Activated T-cell treated with anti-CD3 and anti-CD28 coated beads for 48 hours (primary cell): ENCODE measurements at places on chromosomes 1 and 21.

DNA sequence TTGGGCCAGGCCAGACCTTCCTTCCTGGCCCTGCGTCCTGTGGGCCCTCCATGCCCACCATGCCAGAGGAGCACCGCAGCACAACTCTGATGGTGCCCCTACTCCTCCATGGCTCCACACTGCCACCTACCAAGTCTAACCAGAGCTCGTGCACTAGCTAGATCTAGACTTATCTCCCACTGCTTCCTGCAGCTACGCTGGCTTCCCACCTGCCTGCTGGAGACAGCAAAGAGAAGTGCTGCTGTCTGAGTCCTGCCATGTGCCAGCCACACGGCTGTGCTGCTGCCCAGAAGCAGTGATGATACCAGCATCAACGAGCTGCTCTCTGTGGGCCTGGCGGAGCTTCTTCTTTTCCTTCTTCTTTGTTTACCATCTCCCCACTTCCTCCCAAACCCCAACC is 4.5 kb downstream of the GUCA2B start:
- DNase-seq, result no peak

DNA sequence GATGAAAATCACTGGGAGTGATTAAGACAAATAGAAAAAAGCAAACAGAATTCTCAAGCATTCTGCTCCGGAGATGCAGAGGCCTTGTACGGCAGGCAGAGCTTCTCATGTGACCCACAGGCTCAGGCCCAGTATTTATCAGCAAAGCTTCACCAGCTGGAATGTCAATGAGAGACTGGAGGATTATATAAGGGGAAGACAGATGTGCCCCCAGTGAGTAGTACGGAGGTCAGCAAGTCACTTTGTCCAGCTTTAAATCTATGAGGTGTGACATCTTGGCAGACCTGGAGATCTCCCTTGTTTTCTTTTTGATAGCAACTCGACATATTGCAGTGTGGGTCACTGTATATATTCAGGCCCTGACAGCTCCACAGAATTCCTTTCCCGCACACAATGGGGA is 106.8 kb downstream of the HHIPL2 start:
- no peak for DNase-seq

- no peak for DNase-seq
Measured at GRCh38 chr1:12244078-12244477, 14.2 kb downstream of the VPS13D start.

DNA sequence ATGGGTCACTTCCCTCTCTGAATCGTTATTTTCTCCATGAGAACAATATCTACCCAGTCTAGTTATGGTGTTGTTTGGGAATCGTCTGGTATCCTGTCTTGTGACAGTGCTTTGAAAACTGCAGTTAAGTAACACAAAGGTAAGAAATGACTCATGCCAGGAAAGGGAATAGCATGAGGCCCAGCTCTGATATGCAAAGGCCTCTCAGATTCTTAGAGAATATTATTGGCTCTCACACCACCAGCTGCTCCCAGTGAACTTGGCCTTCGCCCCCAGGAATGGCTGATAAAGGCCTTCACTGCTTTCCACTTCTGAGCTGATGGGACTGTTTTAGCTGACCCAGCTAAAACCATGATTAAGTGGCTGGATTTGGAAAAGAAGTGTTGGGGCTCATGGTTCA is 27.1 kb downstream of the NEK2 start:
- no peak for DNase-seq

DNA sequence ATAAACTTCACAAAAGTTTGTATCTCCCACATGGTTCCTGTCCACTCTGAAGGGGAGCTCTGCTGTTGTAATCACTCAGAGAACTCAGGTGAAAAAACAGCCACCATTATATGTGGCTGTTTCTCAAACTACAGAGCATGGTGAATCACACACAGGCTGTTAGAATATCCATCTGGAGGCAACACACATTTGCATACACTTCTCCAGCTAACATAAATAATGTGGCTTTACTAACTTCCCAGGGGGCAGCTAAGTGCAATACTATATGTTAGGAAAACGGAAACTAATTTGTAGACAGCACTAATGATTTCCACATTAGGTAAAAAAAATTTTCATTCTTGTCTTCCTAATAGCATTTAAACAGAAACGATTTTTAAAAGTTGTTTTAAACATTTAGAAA is 49.3 kb downstream of the PTGFR start:
- DNase-seq, result no peak

DNA sequence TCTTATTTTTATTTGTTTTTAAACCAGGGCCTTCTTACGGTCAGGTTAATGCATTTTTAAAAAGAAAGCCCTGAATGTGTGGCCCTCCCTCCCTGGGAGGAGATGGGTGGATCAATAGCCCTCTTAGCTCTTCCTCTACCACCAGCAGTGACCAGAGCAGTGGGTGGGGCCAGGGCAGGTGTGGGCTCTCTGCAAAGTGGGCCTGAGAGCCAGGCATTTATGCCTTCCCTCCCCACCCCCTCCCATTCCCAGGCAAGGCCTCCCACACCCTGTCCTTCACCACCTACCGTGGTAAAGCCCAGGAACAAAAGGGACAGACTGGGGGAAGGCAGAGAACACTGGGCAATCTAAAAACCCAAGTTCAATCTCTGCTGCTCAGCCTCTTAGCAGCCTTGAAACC is 63.9 kb downstream of the SSBP3 start:
- no peak for DNase-seq

- DNase-seq, result no peak
Measured at GRCh38 chr1:162285149-162285561, 91.5 kb downstream of the SPATA46 start.

DNA sequence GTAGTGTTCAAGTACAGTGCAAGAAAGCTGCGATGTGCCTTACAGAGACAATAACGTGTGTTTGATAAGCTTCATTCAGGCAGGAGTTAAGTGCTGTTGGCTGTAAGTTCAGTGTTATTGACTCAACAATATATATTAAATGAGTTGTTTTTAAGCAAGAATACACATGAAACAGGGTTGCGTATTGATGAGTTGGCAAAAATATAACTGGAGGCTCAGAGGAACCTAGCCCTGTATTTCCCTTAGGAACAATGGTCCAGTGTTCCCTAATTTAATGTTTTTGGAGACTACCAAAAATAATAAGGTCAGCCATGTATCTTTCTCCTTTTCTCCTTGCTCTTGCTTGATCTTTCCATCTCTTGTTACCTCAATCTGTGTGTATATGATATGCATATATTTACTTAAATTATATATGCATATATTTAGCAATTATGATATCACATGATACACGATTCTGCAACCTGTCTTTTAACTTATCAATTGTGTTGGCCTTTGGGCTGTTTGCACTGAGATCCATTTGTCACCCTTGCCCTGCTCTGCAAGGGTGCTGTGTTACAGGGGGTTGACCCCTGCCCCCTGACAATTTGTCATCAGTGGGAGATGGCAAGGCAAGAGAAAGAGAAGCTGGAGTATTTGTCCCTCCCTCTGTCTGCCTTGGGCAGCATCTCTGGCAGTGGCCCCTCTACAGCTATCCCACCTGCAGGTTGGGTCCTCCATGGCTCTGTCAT is 109.7 kb downstream of the FGGY start:
- no peak for DNase-seq
